Breast epithelium (tissue), 4 donors: ENCODE measurements at places on chromosomes 12 and 14.

- DNase-seq: no peak
Measured at GRCh38 chr12:124430491-124430890, 135.6 kb downstream of the RFLNA start.

- no peak for DNase-seq
Measured at GRCh38 chr12:54251667-54252284, 28.1 kb downstream of the CBX5 start.

DNA sequence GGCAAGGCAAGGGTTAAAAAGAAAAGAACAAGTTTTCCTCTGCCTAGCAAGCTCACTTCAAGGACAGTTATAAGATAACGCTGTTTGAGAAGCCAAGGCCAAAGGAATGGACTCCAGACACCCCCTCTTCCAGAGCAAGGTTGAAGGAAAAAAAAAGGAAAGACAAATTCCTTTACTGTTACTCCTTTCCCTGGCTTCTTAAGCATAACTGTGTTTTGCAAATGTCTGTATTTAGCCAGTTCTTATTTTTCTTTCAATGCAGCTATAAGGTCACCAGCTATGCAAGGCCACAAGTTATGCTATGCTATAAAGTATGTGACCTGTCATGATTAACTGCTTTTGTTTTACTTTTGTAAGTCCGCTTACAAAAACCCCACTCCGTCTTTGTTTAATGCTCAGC, 26.6 kb downstream of the ZNF410 start:
- DNase-seq: no peak

GRCh38 chr12:6708960-6709394, 8.4 kb upstream of the PIANP start:
- DNase-seq: no peak

DNA sequence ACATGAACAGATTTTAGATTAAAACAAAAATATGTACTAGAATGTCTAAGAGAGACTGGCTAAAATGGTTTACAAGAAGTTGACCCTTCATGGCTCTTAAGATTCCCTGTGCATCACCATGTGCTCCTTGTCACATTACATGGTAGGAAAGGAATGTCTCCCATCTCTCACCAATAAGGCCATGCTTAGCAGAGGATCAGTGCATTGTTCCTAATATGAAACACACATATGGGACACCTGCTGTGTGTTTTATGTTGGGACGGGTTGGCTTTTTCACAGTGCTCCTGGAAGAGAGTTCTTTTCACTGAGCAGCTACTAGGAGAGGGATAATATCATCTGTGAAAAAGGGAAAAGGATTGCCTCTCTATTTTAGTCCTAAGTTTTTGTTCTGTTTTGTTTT, 9.6 kb downstream of the PFKM start:
- no peak for DNase-seq

DNA sequence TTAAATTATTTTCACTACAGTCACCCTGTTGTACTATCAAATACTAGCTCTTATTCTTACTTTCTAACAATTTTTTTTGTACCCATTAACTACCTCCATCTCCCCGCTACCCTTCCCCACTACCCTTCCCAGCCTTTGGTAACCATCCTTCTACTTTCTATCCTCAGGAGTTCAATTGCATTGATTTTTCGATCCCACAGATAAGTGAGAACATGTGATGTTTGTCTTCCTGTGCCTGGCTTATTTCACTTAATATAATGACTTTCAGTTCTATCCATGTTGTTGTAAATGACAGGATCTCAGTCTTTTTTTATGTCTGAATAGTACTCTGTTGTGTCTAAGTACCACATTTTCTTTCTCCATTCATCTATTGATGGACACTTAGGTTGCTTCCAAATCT, 117.8 kb downstream of the FIGNL2 start:
- DNase-seq: no peak

- no peak for DNase-seq
Measured at GRCh38 chr12:124386661-124387527, 92.0 kb downstream of the RFLNA start.

GRCh38 chr12:6540181-6540877, 6.0 kb downstream of the GAPDH start:
- DNase-seq: peak; percentile 79

- DNase-seq: no peak
Measured at GRCh38 chr12:66399911-66400306, 97.6 kb downstream of the HELB start.

- no peak for DNase-seq
Measured at GRCh38 chr14:104970231-104971068, 7.7 kb downstream of the AHNAK2 start.

- DNase-seq: no peak
Measured at GRCh38 chr12:38373784-38374183, 57.2 kb downstream of the ALG10B start.

GRCh38 chr14:35576260-35576659, 42.3 kb downstream of the INSM2 start:
- no peak for DNase-seq

DNA sequence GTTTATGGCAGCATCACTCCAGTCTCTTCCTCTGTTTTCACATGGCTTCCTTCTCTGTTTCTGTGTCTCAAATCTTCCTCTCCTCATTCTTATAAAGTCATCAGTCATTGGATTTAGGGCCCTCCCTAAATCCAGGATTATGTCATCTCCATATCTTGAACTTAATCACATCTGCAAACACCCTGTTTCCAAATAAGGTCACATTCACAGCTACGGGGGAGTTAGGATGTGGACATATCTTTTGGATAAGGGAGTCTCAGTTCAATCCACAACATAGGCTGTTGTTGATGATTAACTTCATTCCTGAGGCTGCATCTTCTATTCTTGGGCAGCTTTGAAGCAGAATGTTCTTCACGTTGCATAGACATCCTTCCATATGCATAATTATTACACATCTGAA, 40.3 kb upstream of the NTF3 start:
- no peak for DNase-seq

DNA sequence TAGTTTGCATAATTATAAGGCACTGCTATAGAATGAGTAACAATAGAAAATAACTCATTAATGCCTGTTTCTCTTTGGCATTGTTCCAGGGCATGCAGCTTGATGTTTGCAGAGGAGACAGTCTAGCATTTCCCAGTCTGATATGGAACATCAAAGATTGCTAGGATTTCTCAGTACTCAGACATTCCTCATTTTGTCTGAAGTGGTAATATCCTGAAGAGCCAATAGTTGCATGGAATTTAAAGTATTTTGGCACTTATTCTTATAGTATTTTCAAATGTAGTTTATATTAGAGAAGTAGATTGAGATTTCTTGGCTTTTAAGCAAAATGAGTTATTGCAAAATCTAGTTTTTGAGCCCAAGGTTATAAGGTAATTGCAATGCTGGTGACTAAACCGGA, 337.3 kb upstream of the E2F7 start:
- DNase-seq: no peak

GRCh38 chr14:35553808-35554207, 19.8 kb downstream of the INSM2 start:
- no peak for DNase-seq
